ENCODE measurements at places on chromosomes 7 and 10.

- DNase-seq: no peak
Observed at GRCh38 chr7:139112316-139112715, 2.8 kb upstream of the ZC3HAV1 start.

- no peak for DNase-seq
Observed at GRCh38 chr10:67807855-67808456, 30.0 kb downstream of the DNAJC12 start.

- no peak for DNase-seq
Observed at GRCh38 chr10:99708428-99709012, 23.4 kb downstream of the COX15 start.

GRCh38 chr10:120492346-120492745, 35.3 kb downstream of the PLPP4 start:
- no peak for DNase-seq

GRCh38 chr10:78408671-78409472, 375.2 kb downstream of the RPS24 start:
- DNase-seq: no peak

GRCh38 chr10:53209944-53210611, 437.5 kb upstream of the MBL2 start:
- no peak for DNase-seq

- DNase-seq: no peak
Observed at GRCh38 chr10:15461353-15462108, 90.4 kb upstream of the FAM171A1 start.

DNA sequence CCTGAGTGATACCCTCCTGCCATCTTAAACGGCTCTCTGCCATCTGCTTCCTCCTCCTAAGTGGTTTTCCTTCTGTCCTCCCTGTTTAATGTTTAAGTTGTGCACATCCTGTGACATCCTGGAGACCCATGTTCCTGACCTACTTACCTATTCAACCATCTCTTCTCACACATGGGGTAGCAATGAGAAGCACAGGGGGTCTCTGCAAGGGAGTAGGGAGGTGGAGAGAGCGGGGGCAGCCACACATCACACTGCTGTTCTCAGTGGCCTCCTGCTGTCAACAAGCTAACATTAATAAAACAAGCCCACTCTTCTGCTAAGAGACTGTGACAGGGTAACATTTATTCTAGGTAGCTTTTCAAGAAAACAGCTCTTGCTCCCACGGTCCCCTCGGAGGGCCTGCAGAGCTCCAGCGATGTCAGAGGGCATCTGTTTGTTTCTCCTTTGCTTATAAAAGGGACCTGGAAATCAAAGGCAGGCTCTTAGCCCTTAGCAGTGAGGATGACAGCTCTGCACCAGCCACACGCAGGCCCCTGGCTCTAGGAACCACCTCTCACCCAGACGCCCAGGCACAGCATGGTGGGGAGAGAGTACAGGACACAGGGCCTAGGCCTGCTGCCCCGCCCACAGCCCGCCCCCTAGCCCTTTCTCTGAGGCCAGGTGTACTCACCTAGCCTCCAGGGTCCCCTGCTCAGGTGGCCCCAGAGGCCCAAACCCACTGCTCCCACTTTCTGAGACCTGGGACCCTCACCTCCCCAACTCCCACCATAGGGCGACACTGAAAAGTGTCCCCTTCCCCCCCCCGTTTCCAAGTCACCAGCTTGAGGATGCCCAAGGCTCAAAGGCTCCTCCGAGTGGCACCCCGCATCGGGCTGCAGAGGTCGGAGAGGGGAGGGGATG, 943 bp upstream of the SLC18A2 start:
- DNase-seq: no peak

GRCh38 chr7:26499315-26499897, 207.7 kb downstream of the SNX10 start:
- DNase-seq: no peak

- no peak for DNase-seq
Observed at GRCh38 chr7:1622441-1622840, 47.6 kb upstream of the ELFN1 start.

- DNase-seq: no peak
Observed at GRCh38 chr10:74752371-74753040, 73.9 kb upstream of the KAT6B start.

DNA sequence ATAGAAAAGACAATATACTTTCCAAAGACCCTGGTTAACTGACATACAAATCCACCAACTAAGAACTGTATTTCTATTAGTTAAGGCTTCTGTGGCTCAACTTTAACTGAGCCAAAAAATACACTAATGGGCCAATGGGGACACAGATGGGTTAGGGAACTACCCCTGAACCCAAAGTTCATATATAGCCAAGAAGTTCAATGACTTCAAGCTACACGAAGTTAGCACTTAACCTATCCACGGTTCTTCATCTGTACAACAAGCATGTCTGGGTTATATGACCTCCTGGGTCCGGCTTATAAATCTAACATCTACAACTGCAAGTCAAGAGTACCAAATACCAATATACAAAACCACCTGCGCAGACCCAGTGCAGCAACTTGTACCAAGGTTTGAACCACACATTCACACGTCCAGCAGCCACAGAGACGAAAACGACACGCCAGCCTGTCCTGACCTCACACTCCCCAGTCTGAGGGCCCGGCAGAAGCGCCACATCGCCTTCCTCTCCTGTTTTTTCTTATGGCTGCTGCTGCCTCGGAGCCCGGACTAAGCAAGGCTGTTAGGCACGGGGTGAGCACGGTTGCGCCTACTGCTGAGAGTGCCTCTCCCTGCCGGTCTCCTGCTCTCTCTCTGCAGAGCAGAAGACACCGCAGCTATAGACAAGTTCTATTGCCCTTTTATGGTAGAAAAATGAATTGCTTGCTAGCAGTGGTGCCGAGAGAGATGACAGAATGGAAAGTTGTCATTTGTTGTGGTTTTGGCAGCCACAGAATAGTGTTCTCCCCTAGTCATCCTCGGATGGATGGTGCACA, 86.3 kb downstream of the RNF216 start:
- DNase-seq: peak; percentile 71

DNA sequence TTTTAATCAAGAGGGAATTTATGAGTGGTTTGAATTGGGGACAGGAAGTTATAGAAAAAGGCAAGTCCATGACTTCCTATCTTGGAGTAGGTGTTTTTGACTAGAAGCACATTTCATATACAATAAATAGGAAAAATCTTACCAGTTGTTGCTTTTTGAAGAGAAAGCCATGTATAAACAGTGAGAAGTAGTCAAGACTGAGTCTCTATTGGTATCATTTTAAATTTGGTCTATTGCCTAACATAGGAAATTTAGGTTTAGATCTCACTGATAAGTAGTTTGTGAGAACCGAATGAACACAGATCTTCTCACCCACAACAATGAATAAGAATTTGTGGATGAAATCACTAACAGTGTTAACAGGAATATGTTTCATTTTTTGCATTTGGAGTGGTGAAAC, 387.2 kb downstream of the BBS9 start:
- no peak for DNase-seq

- no peak for DNase-seq
Observed at GRCh38 chr7:25512061-25512687, 283.9 kb upstream of the NPVF start.

DNA sequence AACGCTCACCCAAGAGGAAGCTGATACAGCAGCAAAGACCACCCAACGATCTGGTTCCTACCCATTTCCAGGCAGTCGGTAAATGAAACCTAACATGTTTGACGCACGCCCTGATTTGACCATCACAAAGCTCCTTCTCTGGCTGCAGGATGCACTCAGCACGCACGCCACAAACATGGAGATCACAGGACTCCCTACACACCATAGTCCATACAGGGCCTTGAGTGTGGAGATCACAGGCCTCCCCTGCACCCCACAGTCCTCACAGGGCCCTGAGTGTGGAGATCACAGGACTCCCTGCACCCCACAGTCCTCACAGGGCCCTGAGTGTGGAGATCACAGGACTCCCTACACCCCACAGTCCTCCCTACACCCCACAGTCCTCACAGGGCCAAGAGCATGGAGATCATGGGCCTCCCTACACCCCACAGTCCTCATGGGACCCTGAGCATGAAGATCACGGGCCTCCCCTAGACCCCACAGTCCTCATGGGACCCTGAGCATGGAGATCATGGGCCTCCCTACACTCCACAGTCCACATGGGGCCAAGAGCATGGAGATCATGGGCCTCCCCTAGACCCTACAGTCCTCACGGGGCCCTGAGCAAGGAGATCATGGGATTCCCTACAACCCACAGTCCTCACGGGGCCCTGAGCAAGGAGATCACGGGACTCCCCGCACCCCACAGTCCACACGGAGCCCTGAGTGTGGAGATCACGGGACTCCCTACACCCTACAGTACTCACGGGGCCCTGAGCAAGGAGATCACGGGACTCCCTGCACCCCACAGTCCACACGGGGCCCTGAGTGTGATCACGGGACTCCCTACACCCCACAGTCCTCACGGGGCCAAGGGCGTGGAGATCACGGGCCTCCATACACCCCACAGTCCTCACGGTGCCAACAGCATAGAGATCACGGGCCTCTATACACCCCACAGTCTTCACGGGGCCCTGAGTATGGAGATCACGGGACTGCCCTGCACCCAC, 409.2 kb downstream of the DNAJB6 start:
- no peak for DNase-seq

- DNase-seq: no peak
Observed at GRCh38 chr10:26621889-26622711, 75.4 kb upstream of the PDSS1 start.

DNA sequence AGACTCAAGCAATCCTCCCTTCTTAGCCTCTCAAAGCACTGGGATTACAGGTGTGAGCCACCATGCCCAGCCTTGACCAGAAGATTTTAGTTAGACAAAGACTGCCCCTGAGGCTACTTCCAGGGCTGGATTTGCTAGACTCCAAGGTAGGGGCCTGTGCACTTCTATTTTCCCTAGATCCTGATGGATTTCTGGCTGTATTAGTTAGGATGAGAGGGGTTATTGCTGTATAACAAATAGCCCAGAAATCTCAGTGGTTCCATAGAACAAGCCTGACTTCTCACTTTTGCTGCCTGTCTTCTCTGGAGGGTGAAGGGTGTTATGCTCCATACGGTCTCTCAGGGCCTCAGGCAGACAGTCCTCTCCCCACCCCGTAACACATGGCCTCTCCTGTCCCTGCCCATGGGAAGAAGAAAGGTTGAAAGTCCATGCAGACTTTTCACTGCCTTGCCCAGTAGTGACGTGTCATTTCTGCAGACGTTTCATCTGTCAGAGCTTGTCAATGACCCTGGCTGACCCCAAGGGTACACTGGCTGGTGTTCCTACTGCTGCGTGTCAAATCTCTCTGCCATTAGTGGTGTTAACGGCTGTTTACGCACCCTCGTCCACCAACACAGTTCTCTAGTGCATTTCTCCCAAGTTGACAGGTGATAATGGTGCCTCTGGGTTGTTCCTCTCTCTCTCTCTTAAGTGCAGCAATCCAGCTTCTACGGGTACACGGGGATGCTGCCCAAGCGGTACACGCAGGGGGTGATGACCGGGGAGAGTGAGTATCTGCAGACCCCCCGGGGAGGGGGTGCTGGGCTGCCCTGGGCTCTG, 11.6 kb downstream of the SLC29A4 start:
- no peak for DNase-seq

- no peak for DNase-seq
Observed at GRCh38 chr7:23098460-23098859, 7.1 kb upstream of the KLHL7 start.

DNA sequence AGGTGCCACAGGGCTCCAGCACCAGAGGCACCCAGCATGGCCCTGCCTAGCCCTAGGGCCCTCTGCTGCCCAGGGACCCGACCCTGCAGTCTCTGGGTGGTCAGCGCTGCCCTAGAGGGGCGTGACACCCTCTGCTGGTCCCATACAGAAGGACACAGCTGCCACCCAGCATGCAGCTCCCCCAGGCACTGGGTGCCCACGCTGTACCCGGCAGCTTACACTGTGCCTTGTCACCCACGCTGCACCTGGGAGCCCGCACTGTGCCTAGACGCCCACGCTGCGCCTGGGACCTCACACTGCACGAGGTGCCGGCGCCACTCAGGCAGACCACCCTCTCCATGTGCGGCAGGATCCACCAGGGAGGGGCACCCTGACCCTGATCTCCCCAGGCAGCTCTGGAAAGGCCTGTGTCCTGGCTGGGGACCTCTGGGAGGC, 55.2 kb downstream of the PWWP2B start:
- peak; percentile 46 for DNase-seq

DNA sequence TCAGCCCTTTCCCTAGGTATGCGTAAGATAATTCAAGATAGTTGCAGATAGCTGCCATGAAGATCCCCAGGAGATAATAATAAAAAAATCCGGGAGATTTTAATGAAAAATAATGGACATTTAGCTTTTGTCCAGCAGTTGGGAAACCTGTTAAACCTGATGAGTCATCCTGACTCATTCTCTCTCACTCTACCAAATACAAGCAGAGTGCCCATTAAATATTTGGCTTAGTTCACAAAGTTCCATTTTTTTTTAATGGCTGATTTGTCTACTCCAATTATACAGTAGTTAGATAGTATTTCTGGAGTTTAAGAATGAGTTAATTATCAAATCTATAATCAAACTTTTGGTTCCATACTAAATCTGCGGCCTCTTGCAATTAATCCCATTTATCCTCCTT, 2.1 kb upstream of the SHTN1 start:
- DNase-seq: no peak

DNA sequence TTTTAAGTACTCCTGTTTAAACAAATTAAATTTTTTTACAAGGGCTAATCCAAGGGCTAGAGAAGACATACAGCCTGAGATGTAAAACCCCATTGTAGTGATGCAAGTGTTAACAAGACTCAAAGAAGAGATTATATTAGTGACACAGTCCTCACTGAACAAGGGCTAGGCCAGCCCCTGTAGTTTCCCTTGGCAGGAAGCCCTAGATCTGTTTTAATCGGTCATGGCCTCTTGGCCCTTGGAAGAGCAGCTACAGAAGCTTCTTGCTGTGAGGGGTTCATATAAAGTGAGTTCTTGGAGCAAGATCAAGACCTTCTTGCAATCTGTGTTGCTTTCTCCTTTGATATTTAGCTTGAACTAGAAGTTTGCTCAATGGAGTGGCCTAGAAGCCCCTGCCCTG, 1339.4 kb downstream of the XPNPEP1 start:
- no peak for DNase-seq

GRCh38 chr10:62514079-62514693, 140.0 kb downstream of the ZNF365 start:
- DNase-seq: no peak

DNA sequence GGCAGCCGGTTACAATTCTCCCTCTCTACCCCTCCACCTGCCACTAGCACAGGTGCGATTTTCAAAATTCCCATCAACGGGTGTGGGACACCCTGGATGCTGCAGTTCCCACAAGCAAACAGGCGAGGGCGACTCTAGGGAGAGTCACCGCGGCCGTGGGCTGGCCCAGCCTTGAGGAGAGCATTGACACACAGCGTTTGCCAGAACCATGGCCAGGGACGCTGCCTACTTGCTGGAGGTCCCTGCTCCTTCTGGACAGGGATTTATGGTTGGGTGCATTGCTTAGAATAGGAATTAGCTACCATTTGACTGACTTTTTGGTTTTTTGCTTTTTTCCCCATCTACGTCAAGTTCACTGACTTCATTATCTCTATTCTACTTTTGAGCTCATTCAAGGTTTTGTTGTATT, 19.0 kb upstream of the CLDN4 start:
- DNase-seq: peak; percentile 17

GRCh38 chr7:73668103-73668885, 663 bp downstream of the VPS37D start:
- no peak for DNase-seq

GRCh38 chr7:140719721-140720120, 23.2 kb downstream of the NDUFB2 start:
- DNase-seq: no peak

GRCh38 chr10:100696477-100696901, 48.9 kb upstream of the PAX2 start:
- no peak for DNase-seq
